ENCODE measurements at places on chromosomes 7 and 10. TPM values are rescaled to one million over a fixed set of nuclear protein-coding genes. Genes with fewer than 3 reads are reported as not detected.

Gene TES
- 65.5 TPM for polyA plus RNA-seq

Gene KCNMA1
- 3.2 TPM for polyA plus RNA-seq

Gene DPCD
- polyA plus RNA-seq: 48.7 TPM

Gene DGKI
- 1.5 TPM for polyA plus RNA-seq

Gene TRIL
- polyA plus RNA-seq: 87.1 TPM

Gene CARD11
- polyA plus RNA-seq: 1.3 TPM

Gene AZGP1
- polyA plus RNA-seq: 66.0 TPM

Gene NAMPT
- polyA plus RNA-seq: 43.2 TPM

Data from left renal cortex interstitium (tissue), 4 donors.